ENCODE measurements at places on chromosomes 16 and 17.

GRCh38 chr17:41393294-41393693 lies 4.1 kb downstream of the KRT31 start:
- DNase-seq, result no peak

- no peak for DNase-seq
Observed at GRCh38 chr16:77304134-77304533, 104.9 kb downstream of the SYCE1L start.

- DNase-seq, result no peak
Observed at GRCh38 chr16:69709456-69710084, 16.8 kb downstream of the NQO1 start.

GRCh38 chr17:72691586-72691985 lies 400.9 kb downstream of the SLC39A11 start:
- DNase-seq, result no peak

- no peak for DNase-seq
Observed at GRCh38 chr17:41549596-41550039, 21.5 kb upstream of the KRT19 start.

DNA sequence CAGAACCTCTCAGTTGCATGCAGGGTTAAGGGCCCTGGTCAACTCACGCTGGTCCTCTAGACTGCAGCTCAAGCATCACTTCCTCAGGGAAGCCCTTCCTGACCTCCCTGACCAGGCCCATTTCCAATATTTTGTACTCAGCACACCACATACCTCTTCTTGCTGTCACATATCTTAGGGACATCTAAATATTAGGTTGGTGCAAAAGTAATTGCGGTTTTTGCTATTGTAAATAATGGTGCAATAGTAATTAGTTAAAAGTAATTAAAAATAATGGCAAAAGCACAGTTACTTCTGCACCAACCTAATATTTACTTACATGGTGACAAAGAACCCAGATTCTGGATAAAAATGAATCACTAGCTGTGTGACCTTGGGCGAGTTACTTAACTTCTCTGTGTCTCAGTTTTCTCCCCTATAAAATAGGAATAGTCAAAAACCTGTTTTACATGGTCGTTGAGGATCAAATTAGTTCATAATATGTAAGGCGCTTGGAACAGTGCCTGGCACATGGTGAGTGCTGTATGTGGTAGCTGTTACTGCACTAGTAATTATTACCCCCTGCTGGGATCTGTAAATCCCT lies 177.4 kb downstream of the PRKCB start:
- DNase-seq, result no peak

DNA sequence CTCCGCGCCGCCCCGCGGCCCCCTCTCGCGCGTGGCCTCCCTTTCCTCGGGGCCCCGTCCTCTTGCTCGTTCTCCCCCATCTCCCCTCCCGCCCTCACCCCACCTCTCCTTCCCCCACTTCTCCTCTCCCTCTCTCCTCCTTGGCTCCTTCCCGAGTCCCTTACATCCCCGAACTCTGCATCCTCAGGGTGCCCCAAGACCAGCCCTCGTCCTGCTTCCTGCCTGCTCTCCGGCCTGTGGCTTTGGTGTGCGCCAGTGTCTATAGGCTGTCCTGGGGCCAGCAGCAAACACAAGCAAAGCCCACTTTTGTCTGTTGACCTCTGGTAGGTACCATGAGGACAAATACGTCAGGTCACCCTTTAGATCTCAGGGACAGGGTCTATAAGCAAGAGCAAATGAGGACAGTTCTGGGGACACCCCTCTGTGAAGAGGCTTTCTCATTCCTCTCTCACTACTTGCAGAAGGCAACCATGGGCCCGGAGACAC lies 284 bp upstream of the COPZ2 start:
- DNase-seq, result no peak

DNA sequence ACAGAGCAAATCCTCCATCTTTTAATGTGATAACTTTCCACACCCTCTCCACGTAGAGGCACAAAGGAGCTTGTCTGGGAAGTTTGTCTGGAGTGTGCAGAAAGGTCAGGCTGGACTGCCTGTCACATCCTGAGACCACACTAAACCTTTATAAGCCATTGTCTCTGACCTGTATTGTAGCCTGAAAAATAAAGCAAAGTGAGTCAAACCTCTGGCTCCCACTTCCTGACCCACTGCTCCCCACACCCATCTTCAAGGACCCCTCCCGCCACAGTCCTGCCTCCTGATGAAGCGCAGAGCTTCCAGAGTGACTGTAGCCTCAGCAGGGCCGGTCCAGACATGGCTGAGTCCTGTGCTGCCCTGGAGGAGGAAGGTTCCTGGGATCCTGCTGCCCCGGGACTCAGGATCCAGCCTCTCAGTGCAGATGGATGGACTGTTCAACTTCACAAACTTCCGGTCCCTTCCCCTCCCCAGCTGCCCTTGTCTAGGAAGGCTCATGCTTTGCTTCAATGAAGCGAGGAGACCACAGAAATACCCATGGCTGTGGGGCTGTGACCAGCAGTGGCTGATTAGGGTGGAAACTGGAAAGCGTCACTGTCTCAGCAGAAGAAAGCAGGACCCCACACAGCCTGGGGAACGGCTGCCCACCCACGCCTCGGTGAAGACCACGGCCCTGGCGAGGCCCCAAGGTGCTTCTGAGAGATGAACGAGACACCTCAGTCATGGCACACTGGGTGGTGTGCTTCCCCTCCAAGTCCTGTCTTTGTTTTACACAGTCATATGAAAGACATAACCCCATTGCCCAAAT lies 30.9 kb upstream of the CLEC18B start:
- no peak for DNase-seq

DNA sequence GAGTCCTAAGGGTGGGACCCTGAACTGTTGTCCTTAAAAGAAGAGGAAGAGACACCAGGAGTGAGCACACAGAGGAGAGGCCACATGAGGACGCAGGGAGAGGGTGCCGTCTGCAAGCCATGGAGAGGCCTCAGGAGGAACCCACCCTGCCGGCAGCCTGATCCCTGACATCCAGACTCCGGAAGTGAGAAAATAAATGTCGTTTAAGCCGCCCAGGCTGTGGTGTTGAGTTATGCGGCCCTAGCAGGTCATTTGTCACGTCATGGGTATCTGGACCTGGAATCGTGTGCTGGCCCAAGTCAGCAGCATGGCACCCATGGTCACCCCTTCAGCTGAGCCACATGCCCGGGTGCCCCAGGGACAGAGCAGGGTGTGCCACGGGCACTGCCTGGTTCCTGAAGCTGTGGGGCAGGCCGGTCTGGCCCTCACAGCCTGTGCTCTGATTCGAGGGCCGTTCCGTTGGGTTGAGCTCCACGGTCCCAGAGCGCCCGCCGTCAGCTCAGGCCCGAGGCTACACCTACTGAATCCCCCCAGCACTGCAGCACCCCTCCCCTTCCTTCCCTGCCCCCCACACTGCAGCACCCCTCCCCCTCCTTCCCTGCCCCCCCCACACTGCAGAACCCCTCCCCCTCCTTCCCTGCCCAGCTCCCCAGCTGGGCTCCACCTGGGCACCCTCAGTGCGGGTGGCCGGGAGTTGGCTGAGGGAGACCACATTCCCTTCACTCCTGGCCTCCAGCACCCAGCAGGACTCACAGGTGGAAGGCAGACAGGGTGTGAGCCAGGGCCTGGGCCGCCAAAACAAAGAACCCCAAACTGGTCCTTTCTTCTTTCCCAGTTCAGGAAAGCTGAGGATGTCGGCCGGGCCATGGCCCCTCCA lies 2.7 kb upstream of the CCDC57 start:
- no peak for DNase-seq

DNA sequence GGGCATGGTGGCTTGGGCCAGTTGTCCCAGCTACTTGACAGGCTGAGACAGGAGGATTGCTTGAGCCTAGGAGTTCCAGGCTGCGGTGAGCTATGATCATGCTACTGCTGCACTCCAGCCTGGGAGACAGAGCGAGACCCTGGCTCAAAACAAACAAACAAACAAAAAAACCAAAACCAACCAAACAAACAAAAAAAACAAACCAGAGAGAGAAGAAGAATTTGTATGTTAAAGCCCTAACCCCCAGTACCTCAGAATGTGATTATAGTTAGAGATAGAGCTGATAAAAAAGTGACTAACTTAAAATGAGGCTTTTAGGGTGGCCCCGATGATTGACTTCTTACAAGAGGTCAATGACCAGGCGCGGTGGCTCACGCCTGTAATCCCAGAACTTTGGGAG lies 1.7 kb upstream of the MMP25 start:
- DNase-seq, result no peak

- no peak for DNase-seq
Observed at GRCh38 chr16:77300256-77300655, 101.0 kb downstream of the SYCE1L start.

GRCh38 chr16:2799859-2800226 lies 1.6 kb downstream of the PRSS41 start:
- DNase-seq, result no peak

DNA sequence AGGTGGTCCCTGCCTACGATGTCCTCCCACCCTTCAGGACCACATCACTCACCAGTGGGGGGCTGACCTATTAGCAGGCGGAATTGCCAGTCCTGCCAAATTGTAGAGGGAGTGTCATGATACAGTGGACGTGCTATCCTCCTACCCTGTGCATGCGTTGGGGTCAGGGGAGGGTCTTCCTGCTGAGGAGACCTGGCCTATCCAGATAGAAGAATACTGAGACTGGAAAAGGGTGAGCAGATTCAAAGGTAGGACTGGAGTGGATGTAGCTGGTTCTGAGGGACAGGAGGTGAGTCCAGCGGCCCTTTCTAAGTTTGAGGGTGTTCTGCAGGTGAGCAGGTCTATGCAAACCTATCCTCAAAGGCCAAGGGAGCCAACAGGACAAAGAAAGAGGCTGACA lies 8.0 kb downstream of the PRSS41 start:
- no peak for DNase-seq

DNA sequence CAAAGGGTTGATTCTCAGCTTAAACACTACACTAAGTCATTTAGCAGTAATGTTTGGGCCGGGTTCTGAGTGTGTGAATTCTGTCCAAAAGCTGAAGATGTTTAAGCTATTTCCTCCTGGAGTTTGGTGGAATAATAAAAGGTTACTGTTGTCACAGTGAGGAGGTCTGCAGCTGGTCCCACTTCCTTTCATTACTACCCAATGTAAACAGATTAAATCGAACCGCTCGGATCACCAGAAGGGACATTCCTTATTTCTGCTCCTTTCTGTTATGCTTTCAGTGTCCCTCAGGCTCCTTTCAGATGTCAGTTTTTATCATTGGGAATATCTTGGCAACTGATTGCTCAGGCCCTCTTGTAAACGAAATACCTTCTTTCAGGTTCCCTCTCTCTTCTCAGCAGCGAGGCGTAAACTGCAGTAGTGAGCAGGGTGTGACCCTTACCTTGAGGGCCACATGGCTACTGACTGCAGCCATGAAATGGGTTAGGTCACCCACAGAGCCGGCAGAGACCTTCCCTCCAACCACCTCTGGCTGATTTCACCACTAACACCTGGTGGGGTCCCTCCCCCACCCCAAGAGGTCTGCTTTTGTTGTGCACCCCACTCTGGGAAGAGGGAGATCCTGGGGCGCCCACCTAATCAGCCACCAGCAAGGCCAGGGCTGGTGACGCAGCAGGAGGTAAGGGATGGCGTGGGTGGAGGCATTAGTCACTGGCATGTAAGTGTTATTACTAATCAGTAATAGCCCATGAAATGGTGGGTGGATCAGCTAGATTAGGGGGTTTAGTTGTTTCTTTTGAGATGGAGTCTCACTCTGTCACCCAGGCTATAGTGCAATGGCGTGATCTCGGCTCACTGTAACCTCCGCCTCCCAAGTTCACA lies 117.6 kb downstream of the VPS53 start:
- DNase-seq, result no peak

GRCh38 chr17:10295728-10296343 lies 77.0 kb downstream of the MYH13 start:
- DNase-seq, result no peak

- DNase-seq, result no peak
Observed at GRCh38 chr17:78117027-78117981, 11.3 kb downstream of the TMC6 start.

GRCh38 chr16:89331371-89332109 lies 114.0 kb downstream of the ZNF778 start:
- no peak for DNase-seq

- no peak for DNase-seq
Observed at GRCh38 chr17:76074390-76075363, at the start of gene GALR2. GALR2 (plus strand) TSS chr17:76074781; CDS start chr17:76074884, 103 bp downstream.

- DNase-seq, result no peak
Observed at GRCh38 chr16:12896562-12896961, 4.8 kb upstream of the SHISA9 start.

DNA sequence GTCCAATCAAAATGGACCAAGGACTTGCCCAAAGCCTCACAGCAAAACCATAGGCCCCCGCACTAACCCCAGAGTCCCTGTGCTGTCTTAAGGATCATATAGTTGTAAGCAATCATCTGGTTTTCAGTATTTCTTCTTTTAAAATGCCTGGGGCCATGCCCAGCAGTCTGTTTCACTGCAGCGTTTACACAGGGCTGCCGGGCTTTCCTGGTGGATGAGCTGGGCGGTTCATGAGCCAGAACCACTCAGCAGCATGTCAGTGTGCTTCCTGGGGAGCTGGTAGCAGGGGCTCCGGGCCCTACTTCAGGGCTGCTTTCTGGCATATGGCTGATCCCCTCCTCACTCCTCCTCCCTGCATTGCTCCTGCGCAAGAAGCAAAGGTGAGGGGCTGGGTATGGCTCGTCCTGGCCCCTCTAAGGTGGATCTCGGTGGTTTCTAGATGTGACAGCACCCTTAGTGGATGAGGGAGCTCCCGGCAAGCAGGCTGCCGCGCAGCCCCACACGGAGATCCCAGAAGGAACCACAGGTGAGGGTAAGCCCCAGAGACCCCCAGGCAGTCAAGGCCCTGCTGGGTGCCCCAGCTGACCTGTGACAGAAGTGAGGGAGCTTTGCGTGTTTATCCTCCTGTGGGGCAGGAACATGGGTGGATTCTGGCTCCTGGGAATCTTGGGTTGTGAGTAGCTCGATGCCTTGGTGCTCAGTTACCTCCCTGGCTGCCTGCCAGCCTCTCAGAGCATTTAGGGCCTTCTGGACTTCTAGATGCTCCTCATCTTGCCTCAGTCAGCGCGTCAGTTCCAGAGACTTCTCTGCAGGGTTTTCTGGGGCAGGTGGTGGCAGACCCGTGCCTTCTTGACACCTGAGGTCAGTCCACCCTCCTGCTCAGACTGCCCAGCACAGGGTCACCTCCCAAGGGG lies 24.8 kb upstream of the STH start:
- no peak for DNase-seq

DNA sequence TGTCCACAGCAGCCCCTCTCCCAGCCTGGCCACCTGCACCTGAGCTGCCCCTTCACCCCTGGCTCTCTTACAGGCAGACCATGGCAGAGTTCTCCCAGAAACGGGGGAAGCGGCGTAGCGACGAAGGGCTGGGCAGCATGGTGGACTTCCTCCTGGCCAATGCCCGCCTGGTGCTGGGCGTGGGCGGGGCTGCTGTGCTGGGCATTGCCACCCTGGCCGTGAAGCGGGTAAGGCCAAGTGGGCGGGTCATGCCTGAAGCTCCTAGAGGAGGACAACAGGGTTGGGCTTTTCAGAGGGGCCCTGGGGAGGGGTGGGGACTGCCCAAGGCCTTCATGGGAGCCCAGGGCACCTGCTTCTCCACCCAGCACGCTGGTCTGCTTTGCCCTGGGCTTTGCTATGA lies 2.2 kb downstream of the MIEF2 start:
- DNase-seq, result no peak

GRCh38 chr17:78933025-78933958 lies 8.1 kb upstream of the TIMP2 start:
- no peak for DNase-seq

- no peak for DNase-seq
Observed at GRCh38 chr17:17933775-17934174, 38.4 kb downstream of the TOM1L2 start.

Measured in NCI-H2081 treated with DMSO at 0.1 percent for 48 hours (cell line).